Epithelial cell of proximal tubule (primary cell): ENCODE measurements at places on chromosomes 2 and 18.

DNA sequence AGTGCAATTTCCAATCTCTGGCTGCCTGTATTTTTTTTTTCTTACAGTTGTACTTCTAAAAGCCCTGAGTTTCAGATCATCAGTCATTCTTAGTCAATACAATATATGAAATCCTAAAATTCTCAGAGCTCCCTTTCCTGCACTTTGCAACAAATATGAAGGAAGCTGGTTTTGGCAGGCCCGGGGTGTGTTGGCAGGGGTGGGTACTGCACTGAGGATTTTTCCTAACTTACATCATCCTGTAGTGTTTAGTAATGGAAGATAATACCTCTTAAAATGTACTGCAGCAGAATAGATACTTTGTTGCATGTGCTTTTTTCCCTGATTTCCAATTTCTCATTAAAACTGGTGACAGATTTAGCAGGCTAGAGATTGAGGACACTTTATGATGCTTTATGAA is 374.6 kb downstream of the PTH2R start:
- DNase-seq, result no peak

GRCh38 chr2:223635080-223635479 is 32.9 kb upstream of the SCG2 start:
- DNase-seq, result peak; percentile 37

- no peak for DNase-seq
Measured at GRCh38 chr2:177117755-177118154, 94.8 kb upstream of the HNRNPA3 start.

GRCh38 chr2:55901941-55902340 is 21.6 kb downstream of the EFEMP1 start:
- DNase-seq, result peak; percentile 88

- no peak for DNase-seq
Measured at GRCh38 chr2:44430342-44430741, 68.6 kb downstream of the CAMKMT start.

GRCh38 chr18:61833978-61834377 is 58.8 kb downstream of the RNF152 start:
- no peak for DNase-seq

- no peak for DNase-seq
Measured at GRCh38 chr18:58887613-58887963, 22.9 kb downstream of the ZNF532 start.

DNA sequence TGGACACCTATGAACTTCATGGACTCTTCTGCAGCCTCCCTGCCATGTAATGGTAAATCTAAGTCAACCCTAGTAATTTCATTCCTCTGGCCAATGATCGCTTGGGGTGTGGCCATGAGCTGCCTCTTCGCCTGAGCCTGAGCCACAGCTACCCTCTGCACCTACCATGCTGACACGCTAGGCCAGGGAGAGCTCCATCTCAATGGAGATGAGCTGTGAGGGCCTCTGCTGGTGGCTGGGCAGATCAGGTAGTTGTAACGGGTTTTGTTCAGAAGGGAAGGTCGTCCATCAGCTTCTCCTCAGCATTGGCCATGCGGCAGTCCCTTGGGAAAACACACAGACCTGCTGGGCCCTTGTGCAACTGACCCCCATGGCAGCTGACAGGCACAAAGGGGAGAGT is 24.4 kb downstream of the MPHOSPH10 start:
- DNase-seq, result no peak

DNA sequence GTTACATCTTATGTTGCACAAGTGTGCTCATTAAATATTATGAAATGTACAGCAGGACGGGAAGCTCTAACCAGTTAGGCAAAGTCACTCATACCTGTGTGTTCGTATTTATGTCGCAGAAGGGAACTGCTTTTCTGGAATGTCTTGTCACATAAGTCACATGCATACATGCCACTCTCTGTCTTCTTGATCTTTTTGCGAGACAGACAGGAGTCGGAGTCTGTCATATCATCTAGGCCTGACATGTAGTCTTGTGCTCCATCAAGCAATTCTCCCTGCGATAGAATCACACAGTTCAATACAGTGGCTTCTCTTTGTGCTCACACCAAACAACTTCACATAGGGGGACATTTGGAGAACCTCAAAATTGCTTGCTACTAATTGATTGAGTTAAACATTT is 123.6 kb downstream of the ZEB2 start:
- no peak for DNase-seq

DNA sequence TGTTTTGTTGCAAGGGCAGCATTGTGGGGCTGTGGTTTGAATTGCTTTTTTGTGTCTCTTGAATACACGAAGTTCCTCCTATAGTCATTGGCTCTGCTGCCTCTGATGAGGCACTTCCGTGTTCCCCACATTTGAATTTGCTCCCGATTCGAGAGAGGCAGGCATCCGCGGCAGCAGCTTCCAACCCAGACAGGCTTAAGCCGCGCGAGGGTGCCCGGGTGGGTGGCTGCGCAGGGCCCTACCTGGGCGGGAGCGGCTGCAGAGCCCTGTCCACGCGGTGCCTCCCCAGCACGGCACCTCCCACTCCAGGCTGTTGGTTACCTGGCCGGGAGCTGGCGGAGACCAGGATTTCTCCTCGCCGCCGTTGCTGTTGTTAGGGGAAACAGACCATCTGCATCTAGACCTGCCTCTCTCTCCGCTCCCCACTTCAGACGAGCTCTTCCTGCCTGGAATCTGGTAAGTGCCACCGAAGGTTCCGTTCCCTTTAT is 151.3 kb downstream of the NEDD4L start:
- no peak for DNase-seq

DNA sequence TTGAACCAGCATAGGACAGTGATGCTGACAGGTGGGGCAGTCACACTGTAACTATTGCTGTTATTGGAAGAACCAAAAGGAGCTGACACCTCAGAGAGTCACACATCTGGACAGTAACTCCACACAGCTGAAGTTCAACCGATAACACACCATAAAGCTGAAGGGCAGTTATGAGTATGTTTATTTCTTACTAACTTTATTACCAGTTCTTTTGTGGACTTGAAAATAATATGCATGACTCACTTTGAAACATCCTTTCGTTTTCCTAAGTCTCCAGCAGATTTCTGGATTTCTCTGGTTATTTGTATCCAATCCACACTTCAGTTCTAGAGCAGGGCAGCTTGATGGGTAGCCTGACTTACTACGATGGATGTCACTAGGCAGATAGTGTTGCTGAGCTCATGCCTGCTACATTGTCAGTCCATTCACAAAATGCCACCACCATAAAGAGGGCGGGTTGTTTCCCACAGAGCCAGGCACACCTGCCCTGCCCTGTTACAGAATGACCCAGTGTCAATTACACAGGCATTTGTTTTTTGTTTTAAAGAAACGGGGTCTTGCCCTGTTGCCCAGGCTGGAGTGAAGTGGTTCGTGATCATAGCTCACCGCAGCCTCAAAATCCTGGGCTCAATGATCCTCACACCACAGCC is 8.4 kb upstream of the AGBL5 start:
- DNase-seq, result no peak

GRCh38 chr2:37786854-37787253 is 115.4 kb upstream of the CDC42EP3 start:
- no peak for DNase-seq

- no peak for DNase-seq
Measured at GRCh38 chr18:79396431-79397246, 909 bp downstream of the NFATC1 start.

GRCh38 chr2:219575566-219576504 is 3.7 kb downstream of the INHA start:
- DNase-seq, result no peak

DNA sequence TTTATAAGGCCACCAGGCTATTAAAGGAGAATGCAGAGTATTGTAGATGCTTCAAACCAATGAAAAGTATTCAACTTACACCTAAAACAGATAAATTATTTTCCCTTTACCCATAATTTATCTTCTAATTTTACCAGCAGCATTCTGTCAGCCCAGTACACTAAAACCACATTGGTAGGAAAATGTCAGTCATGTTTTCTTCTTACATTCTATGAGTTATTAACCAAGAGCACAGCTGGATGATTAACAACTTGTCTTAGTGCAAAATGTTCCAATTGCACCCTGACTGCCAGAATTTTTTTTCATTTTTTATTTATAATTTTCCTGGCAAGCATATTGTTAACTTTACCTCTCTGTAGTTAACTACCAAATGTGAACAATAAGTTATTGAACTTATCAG is 79.0 kb upstream of the WDR75 start:
- DNase-seq, result no peak

DNA sequence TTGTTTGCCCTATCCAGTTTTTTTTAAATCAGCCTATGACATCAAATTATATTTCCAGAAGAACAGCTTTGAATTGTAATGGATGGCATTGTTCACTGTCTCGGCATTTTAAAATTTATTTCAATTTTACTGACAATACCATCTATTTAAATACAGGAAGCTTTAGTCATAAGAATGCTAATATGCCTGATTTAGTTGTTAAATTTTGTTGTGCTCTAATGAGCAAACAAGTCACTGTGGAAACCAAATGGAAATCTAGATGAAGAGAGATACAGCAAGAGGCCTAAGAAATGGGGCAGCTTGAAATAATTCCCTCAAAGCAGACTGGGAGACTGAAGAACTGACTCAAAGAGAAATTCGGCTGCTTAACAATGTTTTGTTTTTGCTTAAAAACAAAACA is 76.8 kb downstream of the OSBPL6 start:
- DNase-seq, result no peak

- no peak for DNase-seq
Measured at GRCh38 chr2:57759131-57759530, 287.5 kb upstream of the VRK2 start.

- DNase-seq, result no peak
Measured at GRCh38 chr2:99836690-99837605, 305.4 kb downstream of the AFF3 start.

DNA sequence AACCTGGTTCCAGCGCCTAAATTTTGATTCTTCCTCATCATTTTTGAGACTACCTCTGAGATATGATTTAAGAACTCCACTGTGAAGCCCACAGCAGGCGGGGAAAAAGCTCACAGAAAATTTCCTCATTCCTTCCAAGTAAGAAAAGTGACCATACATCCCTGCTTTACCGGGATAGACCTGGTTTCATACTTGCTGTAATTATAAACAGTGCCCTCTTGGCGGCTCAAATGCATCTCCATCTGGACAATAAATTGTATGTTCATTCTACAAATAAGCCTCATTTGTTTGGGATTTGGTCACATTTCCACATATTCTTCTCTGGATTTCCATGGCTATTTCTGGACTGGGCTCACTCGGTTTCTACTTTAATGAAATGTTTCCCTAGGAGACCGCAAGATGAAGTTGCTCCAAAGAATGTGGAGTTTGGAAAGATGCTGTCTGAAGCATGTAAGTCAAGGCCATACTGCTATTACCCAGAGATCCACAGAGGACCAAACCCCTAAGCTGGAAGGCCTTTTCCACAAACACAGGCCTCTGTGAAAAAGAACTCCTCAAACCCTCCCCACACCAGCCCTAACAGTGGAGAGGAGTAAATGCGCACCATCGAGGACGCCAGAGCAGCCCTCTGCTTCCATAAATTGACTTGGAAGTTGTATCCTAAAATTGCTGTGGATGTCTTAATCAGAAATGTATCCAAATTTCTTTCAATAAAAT is 13.9 kb downstream of the STAT1 start:
- no peak for DNase-seq

DNA sequence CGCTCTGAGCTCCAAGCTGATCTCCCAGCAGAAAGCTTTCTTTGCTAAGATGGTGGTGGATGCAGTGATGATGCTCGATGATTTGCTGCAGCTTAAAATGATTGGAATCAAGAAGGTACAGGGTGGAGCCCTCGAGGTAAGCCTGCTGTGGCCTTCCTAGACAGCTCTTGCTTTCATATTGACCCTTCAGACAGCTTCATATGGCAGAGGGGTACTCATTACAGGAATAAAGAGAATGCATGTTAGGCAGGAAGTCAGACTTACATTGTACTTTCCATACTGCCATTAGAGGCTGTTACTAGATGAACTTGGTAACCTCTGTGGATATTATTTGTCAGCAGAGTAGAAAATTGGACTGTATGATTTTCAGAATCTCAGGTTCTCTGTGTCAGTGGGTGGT is 10.5 kb downstream of the CCT7 start:
- DNase-seq, result no peak

DNA sequence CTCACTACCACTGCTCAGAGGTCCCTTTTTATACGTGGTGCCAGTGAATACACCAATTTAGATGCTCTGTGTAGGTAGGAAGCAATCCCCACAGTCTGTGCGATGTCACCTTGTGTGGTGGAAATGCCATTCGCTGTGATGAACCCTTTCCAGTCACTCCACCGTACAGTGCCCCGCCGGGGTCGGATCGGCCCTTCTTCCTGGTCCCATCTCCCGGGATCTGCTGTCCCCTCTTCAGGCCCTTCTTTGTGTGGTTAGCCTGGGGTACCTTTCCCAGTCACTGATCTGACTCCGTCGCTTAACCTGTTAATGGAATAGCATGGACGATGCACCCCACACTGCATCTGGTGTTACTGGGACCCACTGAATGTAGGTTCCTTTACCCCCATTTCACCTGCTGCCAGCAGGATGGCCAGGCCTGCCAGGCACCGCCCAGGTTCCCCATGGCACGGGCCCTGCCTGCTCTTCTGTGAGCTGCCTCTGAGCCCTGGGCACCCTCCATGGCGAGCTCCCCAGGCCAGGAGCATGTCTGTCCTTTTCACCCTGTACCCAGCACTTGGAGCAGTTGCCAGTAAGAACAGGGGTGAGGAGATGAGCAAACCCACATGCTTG is 18.0 kb downstream of the TWIST2 start:
- DNase-seq, result no peak

GRCh38 chr18:77608807-77609206 is 359.2 kb downstream of the GALR1 start:
- DNase-seq, result no peak

DNA sequence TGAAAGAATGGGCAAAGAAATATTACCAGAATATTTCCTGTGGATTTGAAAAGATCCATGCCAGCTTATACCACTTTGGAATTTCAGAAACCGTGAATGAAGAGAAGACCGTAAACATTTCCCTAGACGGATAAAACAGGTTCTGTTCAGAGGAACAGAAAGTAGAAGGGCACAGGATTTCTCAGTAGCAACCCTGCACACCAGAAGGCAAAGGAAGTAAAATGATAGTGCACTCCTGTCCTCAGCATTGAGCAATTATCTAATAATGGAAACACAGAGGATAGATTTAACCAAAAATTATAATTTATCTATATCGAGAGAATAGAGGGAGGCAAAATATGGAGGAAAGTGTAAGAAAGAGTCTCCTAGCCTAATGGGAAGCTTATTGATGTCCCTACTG is 87.0 kb upstream of the ITGA6 start:
- no peak for DNase-seq

- no peak for DNase-seq
Measured at GRCh38 chr2:24164416-24164973, 10.4 kb upstream of the FAM228A start.

DNA sequence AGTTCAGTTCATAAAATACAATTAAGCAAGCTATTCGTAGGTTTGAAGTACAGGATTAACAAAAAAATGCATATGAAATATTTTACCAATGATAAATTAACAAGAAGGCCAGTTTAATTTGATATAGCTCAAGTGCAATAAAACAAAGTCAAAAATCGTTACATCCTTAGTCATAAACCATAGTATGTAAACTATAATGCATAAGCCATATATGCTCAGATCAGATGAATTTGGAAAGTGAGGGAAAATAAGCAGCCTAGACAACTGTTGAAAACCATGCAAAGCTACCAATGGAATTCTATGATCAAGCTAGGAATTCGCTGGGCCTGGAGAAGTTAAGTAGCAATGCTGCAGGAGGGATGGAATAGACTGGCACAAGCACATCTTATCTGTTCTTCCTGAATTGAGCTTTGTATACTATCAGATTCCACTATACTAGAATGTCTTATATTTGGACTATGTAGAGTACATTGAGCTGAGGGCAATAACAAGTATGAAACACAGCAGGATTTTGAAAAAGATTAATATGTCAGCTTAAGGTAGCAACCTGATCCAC is 682.0 kb downstream of the IRS1 start:
- no peak for DNase-seq
